ENCODE measurements at places on chromosomes 1 and 21. TPM values are rescaled to one million over a fixed set of nuclear protein-coding genes. Genes with fewer than 3 reads are reported as not detected.

Gene NR1I3
- total RNA-seq: not detected

DNA sequence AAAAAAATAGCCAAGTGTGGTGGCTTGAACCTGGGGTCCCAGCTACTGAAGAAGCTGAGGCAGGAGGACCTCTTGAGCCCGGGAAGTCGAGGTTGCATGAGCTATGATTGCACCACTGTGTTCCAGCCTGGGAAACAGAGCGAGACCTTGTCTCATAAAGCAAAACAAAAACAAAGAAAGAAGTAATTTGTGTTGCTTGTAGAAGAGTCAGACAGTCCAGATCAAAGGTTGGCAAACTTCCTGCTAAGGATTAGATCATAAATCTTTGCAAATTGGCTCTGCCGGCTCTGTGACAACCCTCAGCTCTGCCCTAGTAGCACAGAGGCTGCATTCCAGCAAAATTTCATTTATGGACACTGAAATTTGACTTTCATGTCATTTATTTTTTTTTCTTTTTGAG lies 19.0 kb upstream of the MFN2 start:
- no peak overlapping the region for H3K27ac ChIP-seq
- H3K36me3 ChIP-seq: peaks cover 1% of the 10 kb centered on the region
- H3K4me3 ChIP-seq: no peak overlapping the region
- H3K4me1 ChIP-seq: no peaks in the 10 kb centered on the region
- H3K27me3 ChIP-seq: no peaks in the 10 kb centered on the region

Gene KRTAP13-2
- not detected for total RNA-seq

DNA sequence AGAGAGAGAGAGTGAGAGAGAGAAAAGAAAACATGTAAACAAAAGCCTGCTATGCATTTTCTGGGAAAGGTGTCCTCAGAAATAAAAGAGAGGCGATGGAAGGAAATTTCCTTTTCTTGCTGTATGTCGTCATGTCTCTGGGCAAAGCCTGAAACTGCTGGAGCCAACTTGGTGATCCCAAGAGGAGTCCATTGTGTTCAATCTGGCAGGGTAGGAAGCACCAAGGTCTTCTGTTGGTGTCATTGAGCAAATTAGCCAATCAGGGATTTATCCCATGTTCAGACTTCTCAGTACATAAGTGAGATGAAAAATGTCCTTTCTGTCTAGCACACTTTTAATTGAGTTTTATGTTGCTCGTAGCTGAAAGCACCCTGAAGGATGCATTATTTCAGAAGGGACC lies 260.0 kb upstream of the KAZN start:
- no peak overlapping the region for H3K4me3 ChIP-seq
- no peaks in the 10 kb centered on the region for H3K36me3 ChIP-seq
- H3K4me1 ChIP-seq: peaks cover 3% of the 10 kb centered on the region
- no peak overlapping the region for H3K27ac ChIP-seq
- DNase-seq: no peak

DNA sequence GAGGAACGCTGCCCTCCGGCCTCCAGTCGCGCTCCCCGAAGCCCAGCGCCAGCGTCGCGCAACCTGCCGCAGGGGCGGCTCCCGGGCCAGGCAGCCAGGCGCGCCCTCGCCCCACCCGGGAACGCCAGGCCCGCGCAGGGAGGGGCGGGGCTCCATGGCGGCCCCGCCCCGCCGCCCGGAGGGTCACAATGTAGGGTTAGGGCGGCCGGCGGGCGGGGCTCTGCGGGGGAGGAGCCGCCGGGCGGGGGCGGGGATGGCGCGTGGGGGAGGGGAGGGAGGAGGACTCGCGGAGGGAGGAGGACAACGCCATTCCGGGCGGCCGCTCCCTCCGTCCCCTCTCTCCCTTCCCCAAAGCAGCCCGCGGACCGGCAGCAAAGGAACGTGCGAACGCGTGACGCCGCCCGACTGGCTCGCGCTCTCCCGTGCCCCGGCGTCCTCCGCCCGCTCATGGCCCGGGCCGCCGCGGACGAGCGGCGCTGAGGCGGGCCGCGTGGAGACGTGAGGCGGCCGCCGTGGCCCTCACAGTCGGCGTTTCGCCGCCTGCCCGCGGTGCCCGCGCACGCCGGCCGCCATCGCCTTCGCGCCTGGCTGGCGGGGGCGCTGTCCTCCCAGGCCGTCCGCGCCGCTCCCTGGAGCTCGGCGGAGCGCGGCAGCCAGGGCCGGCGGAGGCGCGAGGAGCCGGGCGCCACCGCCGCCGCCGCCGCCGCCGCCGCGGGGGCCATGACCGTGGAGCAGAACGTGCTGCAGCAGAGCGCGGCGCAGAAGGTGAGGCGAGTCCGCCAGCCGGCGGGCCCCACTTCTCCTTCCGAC lies at the start of gene USP25:
USP25 (plus strand) TSS at position 309 of the 810 bp plus-strand sequence; CDS start at position 721, 412 bp downstream.
- no peaks in the 10 kb centered on the region for H3K36me3 ChIP-seq
- H3K4me1 ChIP-seq: peaks cover 2% of the 10 kb centered on the region
- peak; percentile 93 for DNase-seq
- H3K27ac ChIP-seq: peak within 1 kb of the TSS; percentile 94

Gene HES5
- total RNA-seq: 0.36 TPM

Gene PTCH2
- 1.7 TPM for total RNA-seq

GRCh38 chr1:242718967-242719366 lies 194.5 kb upstream of the PLD5 start:
- no peaks in the 10 kb centered on the region for H3K27me3 ChIP-seq
- no peaks in the 10 kb centered on the region for H3K36me3 ChIP-seq
- DNase-seq: no peak
- no peaks in the 10 kb centered on the region for H3K4me1 ChIP-seq

DNA sequence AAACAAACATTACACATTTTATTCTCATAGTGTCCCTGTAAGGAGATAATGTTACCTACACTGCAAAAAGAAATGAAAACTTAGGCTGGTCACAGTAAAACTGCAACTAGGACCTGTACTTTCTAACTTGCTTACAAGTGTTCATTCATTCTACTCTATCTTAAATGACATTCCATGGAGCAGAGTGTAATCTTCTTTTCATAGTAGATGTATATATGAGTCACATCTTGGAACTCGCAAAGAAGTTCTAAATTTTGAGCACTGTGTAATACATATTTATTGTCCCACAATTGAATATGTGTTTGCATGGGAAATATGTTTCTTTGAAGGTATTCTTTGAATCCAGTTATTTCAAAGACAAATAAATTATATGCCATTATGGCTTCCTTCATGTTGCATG lies 1258.5 kb upstream of the ADGRL2 start:
- no peaks in the 10 kb centered on the region for H3K36me3 ChIP-seq
- H3K4me1 ChIP-seq: no peaks in the 10 kb centered on the region
- H3K27me3 ChIP-seq: no peaks in the 10 kb centered on the region
- no peak overlapping the region for H3K27ac ChIP-seq

DNA sequence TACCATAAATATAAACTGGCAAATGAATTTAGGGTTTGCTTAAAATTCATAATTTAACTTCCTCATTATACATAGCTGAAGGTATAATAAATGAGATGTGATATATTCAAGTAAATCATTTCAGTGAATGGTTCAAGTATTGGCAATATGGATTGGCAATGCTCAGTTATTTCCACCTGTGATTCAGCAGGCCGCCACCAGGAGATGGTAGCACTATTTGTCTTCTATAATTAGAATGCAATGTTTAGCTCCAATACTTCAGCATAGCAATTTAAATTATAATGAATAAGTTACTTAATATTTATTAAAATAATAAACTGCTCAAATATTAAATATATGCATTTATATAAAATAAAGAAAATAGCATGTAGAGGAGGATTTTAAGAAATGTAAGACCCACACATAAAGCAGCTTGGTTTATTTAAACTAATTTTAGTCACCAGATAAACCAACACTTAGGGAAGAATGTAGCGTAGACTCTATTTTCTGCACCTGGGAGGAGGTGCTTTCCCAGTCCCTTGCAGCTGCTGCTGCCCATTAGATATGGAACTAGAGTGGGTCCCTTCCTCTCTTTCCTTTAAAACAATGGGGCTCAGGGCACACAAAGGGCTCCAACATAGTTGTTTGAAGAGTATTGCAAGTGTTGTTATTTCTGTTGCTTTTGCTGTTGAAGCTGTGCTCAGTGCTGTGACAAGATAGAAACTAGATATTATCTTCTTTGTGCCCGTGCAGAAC lies 62.1 kb downstream of the PLPPR4 start:
- no peak overlapping the region for H3K27ac ChIP-seq
- no peaks in the 10 kb centered on the region for H3K27me3 ChIP-seq
- no peaks in the 10 kb centered on the region for H3K4me1 ChIP-seq
- no peaks in the 10 kb centered on the region for H3K36me3 ChIP-seq

- no peak overlapping the region for H3K27ac ChIP-seq
- DNase-seq: peak; percentile 87
- H3K4me3 ChIP-seq: no peak overlapping the region
These were observed 5.3 kb upstream of the SRP9 start for GRCh38 chr1:225772323-225772768.

Gene CYP4A22
- 0.18 TPM for total RNA-seq

Gene RGSL1
- total RNA-seq: not detected

DNA sequence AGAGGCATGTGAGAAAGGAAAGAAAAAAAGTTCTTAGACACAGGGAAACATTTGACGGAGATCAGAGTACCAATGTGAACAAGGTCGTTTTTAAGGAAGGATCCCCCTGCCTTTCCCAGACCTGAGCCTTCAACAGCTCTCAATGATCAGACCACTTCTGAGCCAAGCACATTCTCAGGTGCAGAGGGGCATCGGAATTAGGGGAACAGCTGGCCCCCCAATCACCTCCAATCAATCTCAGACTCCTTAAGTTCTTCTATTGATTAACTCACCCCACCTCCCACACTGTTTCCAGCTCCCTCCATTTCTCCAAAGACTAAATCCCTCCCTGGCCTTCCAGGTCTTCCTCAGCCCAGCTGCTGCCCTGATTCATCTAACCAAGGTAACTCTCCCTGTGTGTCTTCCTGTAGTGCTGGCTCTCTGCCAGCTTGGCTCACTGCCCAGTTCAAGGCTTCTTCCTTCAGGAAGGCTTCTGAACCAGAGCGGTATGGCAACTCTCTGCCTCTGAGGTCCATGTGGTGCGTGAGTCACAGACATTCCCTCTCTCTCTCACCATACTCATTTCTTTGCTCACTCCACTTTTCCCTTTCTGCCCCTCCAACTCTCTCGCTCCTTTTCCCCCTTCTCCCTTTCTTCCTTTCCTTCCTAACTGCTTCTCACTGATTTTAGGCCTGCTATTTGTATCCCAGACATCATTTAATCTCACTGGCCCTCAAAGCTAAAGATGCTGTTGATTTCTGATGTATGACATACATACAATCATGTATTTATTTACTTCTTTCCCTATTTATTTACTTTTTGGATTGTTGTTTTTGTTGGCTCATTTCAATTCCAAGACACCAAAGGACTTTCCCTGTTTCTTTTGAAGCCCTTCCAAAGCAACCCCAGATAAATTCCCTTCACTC lies 18.1 kb downstream of the CFAP45 start:
- H3K27ac ChIP-seq: no peak overlapping the region
- H3K36me3 ChIP-seq: peaks cover 2% of the 10 kb centered on the region
- no peaks in the 10 kb centered on the region for H3K27me3 ChIP-seq

GRCh38 chr1:66400660-66401059 lies 133.3 kb upstream of the SGIP1 start:
- H3K4me1 ChIP-seq: no peaks in the 10 kb centered on the region
- DNase-seq: no peak
- H3K36me3 ChIP-seq: no peaks in the 10 kb centered on the region

DNA sequence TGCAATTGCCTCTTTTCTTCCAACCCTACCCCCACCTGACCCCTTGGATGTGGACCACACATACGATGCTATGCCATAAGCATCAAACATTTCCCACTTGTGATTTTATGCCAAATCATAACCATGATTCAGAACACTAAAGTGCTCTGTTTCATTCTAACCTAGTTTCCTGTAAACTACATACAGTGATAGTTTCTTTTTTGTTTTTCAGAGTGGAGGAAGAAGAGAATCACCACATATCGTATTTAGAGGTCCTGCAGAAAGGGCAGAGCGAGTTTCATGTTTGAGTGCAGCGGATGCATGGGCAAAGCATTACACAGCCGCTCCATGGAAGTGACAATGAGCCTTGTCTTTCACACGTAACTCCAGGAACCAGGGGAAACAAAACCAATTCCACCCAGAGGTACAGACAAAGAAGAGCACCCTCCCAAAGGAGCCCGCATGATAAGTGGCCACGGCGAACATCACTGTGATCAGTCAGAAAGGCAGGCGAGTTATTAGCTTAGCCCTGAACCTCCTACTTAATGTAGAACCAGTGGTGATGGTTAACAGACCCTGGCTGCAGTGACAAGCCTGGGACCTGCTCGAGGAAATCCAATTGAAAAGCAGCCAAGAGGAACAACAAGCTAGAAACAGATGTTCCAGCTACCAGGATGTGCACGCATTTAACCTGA lies 64.0 kb upstream of the ZNF281 start:
- H3K27ac ChIP-seq: no peak overlapping the region
- no peaks in the 10 kb centered on the region for H3K27me3 ChIP-seq
- no peak overlapping the region for H3K4me3 ChIP-seq
- DNase-seq: no peak

Gene FMO3
- total RNA-seq: 2.8 TPM

DNA sequence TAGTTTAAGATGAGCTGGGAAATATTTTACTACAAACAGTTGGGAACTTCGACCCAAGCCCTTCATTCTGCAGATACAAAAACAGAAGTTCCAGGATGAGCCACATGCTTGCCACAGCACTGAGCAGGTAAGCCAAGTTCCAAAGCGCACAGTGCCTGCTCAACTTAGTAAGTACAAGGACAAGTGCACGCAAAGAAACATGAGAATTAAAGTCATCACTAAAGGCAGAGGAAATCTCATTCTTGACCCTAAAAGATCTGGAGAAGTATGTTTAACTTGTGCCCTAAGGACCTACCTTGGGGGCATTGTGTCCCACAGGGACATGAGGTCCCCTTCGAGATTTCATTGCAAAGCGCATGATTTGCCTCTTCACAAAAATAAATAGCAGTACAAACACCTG lies 1.2 kb upstream of the UBAP2L start:
- no peaks in the 10 kb centered on the region for H3K36me3 ChIP-seq
- no peaks in the 10 kb centered on the region for H3K27me3 ChIP-seq
- DNase-seq: no peak
- H3K4me3 ChIP-seq: peak overlapping the region; percentile 75

Gene KCNJ9
- not detected for total RNA-seq

GRCh38 chr21:18877917-18878316 lies 474.3 kb upstream of the TMPRSS15 start:
- no peaks in the 10 kb centered on the region for H3K4me1 ChIP-seq
- no peak overlapping the region for H3K27ac ChIP-seq
- no peak for DNase-seq

Data from aorta (tissue), 5 donors.